Activated naive CD4-positive, alpha-beta T cell treated with anti-CD3 and anti-CD28 coated beads, Interleukin-2, amount 10 ng/mL, durations not matched to agents 5 hours and 36 hours (primary cell): ENCODE measurements at places on chromosomes 2 and 18. TPM values are rescaled to one million over a fixed set of nuclear protein-coding genes. Genes with fewer than 3 reads are reported as not detected.

POTEC gene
- not detected for total RNA-seq

ARMC9 gene
- total RNA-seq = 0.50 TPM

OR6B2 gene
- not detected for total RNA-seq

LHCGR gene
- not detected for total RNA-seq

EMILIN2 gene
- 35.2 TPM for total RNA-seq

AOX1 gene
- total RNA-seq = 0.10 TPM
